Vagina (tissue), 2 donors: ENCODE measurements at places on chromosomes 7 and 10. TPM values are rescaled to one million over a fixed set of nuclear protein-coding genes. Genes with fewer than 3 reads are reported as not detected.

AKR1C3 gene
- 45.4 TPM for total RNA-seq

LRRN3 gene
- 0.98 TPM for total RNA-seq

HMX2 gene
- not detected for total RNA-seq

PDZD7 gene
- 1.5 TPM for total RNA-seq

SPDYE3 gene
- not detected for total RNA-seq

CUL1 gene
- total RNA-seq: 38.5 TPM

ELOVL3 gene
- not detected for total RNA-seq

SLC39A12 gene
- not detected for total RNA-seq

HECW1 gene
- total RNA-seq: 2.5 TPM

POLL gene
- total RNA-seq: 21.1 TPM

LRRC72 gene
- not detected for total RNA-seq

COL28A1 gene
- total RNA-seq: 5.4 TPM

LOXL4 gene
- total RNA-seq: 5.2 TPM

KIN gene
- 4.7 TPM for total RNA-seq

NUTM2A gene
- total RNA-seq: 0.98 TPM

CAV1 gene
- 162 TPM for total RNA-seq

AKR1C2 gene
- total RNA-seq: 104 TPM

IDI2 gene
- not detected for total RNA-seq

SLC29A4 gene
- total RNA-seq: 2.7 TPM

PNLIPRP2 gene
- total RNA-seq: not detected

MPP7 gene
- 24.8 TPM for total RNA-seq

A1CF gene
- not detected for total RNA-seq

LRRC17 gene
- total RNA-seq: 2.9 TPM

KIF11 gene
- 3.4 TPM for total RNA-seq

PRPS1L1 gene
- total RNA-seq: not detected

CDNF gene
- 7.4 TPM for total RNA-seq

GCC1 gene
- 10.8 TPM for total RNA-seq

IQUB gene
- total RNA-seq: 0.98 TPM

PWWP2B gene
- total RNA-seq: 14.7 TPM

CCDC3 gene
- 12.8 TPM for total RNA-seq

SLC35B4 gene
- total RNA-seq: 13.0 TPM

CALCR gene
- total RNA-seq: not detected
